ENCODE measurements at places on chromosomes 4 and X.

- DNase-seq = no peak
These were observed 14.2 kb downstream of the CHST7 start for GRCh38 chrX:46587753-46588171.

DNA sequence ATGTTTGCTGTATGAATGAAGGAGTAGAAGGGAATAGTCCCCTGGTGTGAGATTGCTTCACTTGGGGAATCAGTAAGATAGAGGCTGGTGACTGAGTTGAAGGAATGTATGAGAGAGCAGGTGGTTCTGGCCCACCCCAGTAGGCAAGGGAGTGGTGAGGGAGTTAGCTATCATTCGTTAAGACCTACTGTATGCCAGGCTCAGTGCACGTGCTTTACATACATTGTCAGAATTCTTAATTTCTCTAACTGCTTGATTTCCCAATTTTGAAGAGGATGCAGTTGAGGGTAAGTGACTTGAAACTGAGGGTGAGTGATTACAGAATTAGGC is 700 bp downstream of the VMA21 start:
- no peak for DNase-seq

DNA sequence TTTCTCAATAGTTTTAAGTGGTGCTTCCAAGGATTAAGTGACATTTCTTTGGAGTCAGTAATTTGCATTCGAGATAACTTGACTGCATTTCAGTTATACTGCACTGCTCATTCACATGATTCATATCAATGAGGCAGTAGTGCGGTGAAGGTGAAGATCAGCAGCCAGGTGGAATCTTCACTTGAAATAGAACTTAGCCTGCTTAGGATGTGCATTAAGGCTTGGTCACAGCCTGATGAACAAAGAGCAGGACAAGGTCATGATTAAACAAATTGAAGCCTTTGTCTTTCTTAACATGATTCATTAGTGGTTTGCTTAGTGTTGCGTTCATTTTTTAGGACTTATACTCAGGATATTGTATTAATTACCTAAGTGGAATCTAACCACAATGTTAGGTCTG is 212.1 kb upstream of the GALNTL6 start:
- no peak for DNase-seq

DNA sequence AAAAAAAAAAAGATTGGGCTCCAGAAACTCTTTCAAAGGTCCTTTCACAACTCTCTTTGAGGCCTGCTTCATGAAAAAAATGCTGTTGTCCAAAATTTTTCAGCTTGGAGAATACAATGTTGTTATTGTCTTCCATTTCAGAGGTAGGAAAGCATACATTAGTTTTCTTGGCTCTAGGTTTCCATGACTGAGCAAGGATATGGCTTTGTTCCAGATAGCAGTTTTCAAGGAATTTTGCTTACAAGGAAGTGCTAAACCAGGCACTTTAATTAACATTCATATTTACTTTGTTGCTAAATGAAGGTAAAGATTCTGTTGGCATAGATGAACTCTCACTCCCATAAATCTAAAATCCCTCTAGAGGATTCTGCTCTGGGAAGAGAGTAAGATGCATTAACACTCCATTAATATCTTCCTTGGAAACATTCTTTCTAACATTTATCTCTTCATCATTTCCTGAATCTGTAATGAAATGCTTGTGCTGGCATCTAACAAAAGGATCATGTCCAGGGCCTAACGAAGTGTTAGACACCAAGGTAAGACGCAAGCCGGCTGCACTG is 118.4 kb downstream of the COL25A1 start:
- DNase-seq = no peak

DNA sequence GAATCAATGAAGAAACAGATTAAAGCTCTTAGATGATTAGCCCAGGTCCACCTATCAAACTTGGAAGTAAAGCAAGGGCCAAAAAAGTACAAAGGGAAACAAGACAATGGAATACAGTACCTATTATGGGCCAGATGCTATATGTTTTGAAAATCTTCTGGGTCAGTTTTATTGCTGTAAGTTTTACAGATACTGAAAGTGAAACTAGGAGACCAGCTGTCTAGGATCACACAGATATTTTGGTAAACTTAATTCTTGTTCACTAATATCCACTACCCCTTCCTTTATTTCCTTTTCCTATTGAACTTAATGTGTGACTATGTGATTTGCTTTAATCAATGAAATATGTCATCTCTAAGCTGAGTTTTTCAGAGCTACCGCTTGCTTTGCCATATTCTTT is 505.4 kb upstream of the PITX2 start:
- DNase-seq = no peak

DNA sequence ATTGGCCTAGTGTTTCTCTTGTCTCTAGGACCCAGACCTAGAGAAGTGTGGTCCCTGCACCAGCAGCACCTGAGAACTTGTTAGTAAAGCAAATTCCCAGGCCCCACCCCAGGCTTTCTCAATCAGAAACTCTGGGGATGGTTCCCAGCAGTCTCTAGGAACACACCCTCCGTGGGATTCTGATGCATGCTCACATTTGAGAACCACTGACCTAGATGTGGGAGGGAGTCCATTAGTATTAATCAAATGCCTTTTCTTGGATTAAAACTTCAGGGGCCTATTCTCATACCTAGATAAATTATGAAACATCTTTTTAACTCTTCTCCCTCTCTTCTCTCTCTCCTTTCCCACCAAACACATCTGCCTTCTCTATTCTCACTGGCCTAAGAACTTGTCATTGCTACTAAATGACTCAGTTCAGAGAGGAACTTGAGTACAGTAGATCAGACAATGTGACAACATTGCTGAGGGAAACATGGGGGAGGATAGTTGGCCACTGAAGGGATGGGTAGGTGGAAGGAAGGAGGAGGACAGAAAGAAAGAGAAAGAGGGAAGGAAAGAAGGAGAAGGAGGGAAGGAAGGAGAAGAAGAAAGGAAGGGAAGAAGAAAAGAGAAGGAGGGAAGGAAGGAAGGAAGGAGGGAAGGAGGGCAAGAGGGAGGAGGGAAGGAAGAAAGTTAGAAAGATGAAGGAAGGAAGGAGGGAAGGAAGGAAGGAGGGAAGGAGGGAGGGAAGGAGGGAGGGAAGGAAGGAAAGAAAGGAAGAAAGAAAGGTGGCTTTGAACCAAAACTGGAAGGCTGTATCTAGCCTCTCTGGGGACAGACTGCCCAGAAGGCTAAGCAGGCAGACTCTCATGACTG is 132.7 kb upstream of the MAP3K15 start:
- no peak for DNase-seq

DNA sequence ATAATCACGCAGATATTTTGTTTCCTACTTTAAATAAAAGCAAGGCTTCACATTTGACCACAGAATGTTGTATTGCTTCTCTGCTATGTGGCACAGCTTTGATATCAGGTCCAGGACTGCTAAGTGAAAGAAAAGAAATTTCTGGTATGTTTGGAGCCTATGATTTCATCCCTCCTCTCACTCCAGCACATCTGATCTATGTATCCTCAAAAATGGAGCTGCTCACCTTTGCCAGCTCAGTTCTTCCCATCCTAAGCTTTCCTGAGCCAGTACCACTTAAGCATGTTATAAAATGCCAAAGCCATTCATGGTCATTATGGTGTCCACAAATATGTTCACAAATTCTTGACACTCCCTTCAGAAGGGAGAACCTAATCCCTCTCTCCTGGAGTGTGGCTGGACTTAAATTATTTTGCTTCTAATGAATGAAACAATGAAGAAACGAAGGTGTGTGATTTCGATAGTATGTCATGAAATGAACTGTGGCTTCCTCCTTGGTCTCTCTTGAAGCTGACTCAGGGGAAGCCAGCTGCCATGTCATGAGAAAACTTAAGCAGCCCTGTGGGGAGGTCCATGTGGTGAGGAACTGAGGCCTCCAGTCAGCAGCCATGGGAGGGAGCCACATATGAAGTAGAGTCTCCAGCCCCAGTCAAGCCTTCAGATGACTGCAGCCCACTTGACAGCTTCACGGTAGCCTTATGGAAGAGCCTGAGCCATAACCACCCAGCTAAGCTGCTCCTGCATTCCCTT is 207.7 kb downstream of the MGST2 start:
- no peak for DNase-seq

DNA sequence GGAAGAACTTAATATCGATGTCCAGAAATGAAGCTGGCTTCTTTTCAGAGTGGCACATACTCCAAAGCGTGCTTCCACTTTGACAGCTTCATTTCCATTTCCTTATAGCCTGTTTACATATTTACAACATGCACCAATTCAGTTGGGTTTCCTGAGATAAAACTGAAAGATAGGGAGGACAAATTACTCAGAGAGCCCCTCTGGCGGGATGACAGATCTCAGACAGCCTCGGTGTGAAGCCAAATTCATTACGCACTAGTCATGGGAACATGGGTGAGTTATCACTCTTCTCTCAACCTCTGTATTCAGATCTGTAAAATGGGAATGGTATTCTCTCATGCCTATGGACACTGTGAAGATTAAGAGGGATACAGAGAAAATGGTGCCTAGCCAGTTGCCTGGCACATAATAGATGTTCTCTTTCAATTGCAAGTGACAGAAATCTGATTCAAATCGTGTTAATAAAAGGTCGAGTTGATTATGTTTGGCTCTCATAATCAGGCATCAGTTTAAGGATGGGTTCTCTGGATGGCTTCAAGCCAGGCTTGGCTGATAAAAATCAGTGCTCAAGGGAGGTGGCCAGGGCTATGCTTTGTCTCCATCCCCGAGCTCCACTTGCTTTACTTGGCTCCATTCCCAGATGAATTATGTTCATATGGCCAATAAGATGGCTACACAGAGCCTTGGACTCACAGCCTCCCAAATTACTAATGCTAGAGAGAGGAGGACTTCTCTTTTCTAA is 132.2 kb upstream of the C1QTNF7 start:
- DNase-seq = no peak

- no peak for DNase-seq
These were observed 116.4 kb downstream of the ARX start for GRCh38 chrX:24899391-24899790.

- no peak for DNase-seq
These were observed 80.9 kb downstream of the FAM114A1 start for GRCh38 chr4:38948551-38948950.

DNA sequence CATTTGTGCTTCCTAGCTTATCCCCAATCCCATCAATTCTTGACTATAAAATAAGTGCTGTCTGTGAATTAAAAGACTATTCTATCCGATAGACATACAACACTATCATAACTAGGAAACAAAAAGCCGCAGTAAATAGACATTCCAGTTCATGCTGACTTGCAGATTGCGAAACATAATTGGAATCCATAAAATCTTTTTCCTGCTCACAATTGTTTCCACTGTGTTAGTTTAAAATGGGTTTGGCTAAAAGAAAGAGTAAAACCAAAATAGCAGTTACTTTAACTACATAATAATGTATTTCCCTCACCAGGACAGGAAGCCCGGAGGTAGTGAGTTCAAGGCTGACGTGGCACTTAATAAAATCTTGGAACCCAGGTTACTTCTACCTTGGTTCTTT is 17.2 kb downstream of the SMIM31 start:
- DNase-seq = no peak

DNA sequence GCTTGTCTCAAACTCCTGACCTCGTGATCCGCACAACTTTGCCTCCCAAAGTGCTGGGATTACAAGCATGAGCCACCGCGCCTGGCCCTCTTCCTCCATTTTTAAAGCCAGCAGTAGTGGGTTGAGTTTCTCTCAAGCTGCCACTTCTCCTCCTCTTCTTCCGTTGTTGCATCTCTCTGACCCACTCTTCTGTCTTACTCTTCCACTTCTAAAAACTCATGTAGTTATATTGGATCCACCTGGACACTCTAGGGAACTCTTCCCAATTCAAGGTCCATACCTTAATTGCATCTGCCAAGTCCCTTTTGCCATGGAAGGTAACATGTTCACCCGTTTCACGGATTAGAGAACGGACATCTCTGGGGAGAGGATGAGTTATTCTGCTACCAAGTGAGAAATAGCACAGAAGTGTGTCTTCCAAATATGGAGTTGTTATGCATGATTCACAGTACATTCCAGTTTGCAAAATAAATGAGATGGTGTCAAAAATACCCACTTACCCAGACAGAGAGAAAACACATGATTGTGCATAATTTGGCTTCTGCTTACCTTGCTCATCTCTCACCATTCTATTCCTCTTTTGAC is 51.8 kb downstream of the GBA3 start:
- no peak for DNase-seq
